ENCODE measurements at places on chromosomes 13 and 19. TPM values are rescaled to one million over a fixed set of nuclear protein-coding genes. Genes with fewer than 3 reads are reported as not detected.

GRCh38 chr13:110306340-110306959 is 507 bp downstream of the COL4A1 start:
- H3K27ac ChIP-seq: no peak overlapping the region
- H3K27me3 ChIP-seq: peaks cover 63% of the 10 kb centered on the region
- no peaks in the 10 kb centered on the region for H3K36me3 ChIP-seq
- no peak overlapping the region for H3K4me3 ChIP-seq
- no peak for DNase-seq

Gene MBD3L2
- total RNA-seq: not detected

DNA sequence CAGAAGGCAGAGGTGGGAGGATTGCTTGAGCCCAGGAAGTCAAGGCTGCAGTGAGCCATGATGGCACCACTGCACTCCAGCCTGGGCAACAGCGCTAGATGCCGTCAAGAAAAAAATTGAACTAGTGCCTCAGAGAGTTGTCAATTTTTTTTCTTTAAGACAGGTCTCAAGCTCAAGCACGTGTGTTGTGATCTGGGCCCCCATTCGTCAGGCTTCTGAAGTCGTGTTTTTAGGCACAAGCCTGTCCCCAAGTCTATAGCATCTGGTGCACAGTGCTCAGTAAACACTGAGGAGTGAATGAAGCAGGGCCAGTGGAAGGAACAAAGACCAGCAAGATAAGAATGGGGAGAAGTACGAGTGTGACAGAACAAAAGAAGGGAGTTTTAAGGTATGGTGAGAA is 23.7 kb upstream of the LAMP1 start:
- peaks cover 3% of the 10 kb centered on the region for H3K4me1 ChIP-seq
- no peak overlapping the region for H3K27ac ChIP-seq
- H3K36me3 ChIP-seq: no peaks in the 10 kb centered on the region
- H3K27me3 ChIP-seq: no peaks in the 10 kb centered on the region
- no peak for DNase-seq

Gene CNN1
- total RNA-seq: not detected

- H3K4me1 ChIP-seq: no peaks in the 10 kb centered on the region
- H3K36me3 ChIP-seq: no peaks in the 10 kb centered on the region
- no peak for DNase-seq
- no peak overlapping the region for H3K27ac ChIP-seq
- no peak overlapping the region for H3K4me3 ChIP-seq
Measured at GRCh38 chr13:62933809-62934208, 1518.2 kb upstream of the PCDH20 start.

DNA sequence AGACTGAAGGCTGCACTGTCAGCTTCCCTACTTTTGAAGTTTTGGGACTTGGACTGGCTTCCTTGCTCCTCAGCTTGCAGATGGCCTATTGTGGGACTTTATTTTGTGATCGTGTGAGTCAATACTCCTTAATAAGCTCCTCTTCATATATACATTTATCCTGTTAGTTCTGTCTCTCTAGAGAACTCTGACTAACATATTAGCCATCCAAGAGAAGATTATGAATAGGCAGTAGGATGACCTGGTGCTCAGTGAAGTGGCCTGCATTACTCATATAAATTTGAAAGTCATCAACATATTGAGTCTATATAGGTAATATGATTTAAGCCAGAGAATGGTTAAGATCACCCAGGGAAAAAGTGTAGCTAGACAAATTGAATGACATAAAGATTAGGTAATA is 136.3 kb upstream of the UFM1 start:
- H3K27ac ChIP-seq: no peak overlapping the region
- no peaks in the 10 kb centered on the region for H3K4me1 ChIP-seq
- H3K4me3 ChIP-seq: no peak overlapping the region
- no peak for DNase-seq
- no peaks in the 10 kb centered on the region for H3K36me3 ChIP-seq

DNA sequence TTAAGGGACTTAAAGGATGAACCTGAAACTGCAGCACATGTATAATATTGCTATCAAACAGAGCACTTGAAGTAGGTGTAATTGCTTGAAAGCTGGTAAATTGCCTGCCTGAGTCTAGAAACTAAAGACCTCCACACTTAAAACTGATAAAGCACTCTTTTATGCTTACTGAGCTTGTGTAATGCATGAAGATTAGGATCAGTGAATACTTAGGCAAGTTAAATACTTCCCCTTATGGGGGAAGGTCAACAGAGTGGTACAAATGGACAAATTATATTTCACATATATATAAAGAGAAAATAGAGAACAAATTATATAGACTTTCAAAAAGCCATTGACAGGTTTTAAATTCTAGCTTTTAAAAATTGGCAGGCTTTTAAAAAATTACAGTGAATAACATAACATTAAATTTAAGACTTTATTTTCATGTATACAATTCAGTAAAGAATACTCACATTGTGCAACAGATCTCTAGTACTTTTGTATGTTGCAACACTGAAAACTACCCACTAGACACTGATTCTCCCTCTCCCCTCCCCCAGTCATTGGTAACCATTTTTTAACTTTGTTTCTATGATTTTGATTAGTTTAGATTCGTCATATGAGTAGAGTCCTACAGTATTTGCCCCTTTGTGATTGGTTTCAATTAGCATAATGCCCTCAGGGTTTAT is 23.9 kb downstream of the PIBF1 start:
- H3K27me3 ChIP-seq: no peaks in the 10 kb centered on the region
- no peak for DNase-seq
- H3K27ac ChIP-seq: no peak overlapping the region

Gene FOXO1
- 30.8 TPM for total RNA-seq

DNA sequence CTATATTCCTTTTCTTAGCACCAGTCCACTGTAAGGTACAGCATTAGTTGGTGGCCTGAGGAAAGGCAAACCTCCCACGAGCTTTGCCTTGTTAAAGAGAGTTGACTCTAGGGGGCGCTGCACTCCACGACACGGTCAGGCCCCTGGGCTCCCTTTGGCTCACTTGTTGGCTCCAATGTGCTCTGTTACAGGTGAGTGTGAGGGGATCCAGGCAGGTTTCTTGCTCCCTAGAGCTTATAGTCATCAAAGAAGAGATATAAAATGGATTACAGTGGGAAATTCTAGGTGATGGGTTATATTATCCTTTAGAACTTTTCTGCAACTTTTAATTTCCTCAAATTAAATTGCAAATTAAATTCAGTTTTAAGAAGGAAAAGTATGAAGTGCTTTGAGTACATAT is 3.7 kb downstream of the WDR87 start:
- peaks cover 6% of the 10 kb centered on the region for H3K4me1 ChIP-seq
- no peaks in the 10 kb centered on the region for H3K36me3 ChIP-seq
- no peak overlapping the region for H3K4me3 ChIP-seq
- H3K27me3 ChIP-seq: no peaks in the 10 kb centered on the region

Gene ZNF534
- not detected for total RNA-seq

Gene MISP3
- total RNA-seq: 1.5 TPM

Gene PABPC3
- 1.9 TPM for total RNA-seq

DNA sequence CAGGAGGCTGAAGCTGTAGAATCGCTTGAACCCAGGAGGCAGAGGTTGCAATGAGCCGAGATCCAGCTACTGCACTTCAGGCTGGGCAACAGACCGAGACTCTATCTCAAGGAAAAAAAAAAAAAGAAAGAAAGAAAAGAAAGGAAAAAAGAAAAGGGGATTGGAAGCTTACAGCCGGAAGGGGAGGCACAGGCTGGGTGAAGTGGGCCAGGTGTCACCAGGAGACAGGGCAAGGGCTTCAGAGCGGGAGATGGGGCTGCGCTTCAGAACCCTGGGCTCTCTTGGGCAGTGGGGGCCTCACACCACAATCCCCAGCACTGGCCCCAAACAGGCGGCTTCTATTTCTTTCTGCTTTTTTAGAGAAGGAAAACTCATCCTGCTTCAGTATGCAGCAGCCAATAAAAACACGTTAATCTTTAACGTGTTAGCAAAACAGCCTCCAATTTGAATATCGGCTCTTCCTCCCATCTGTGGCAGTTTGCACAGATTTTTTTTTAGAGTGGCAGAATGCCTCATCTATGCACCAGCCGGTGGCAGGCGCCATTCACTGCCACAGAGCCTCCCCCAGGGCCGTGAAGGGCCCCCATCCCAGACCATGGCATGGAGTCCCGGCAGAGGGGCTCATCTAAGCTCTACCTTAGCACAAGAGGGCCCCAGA is 46.6 kb upstream of the C19orf12 start:
- H3K27ac ChIP-seq: no peak overlapping the region
- H3K4me3 ChIP-seq: no peak overlapping the region
- no peaks in the 10 kb centered on the region for H3K36me3 ChIP-seq
- H3K27me3 ChIP-seq: no peaks in the 10 kb centered on the region
- no peak for DNase-seq
- H3K4me1 ChIP-seq: peaks cover 2% of the 10 kb centered on the region

Measured in activated CD8-positive, alpha-beta T cell treated with anti-CD3 and anti-CD28 coated beads for 36 hours (primary cell).